HL-60 (cell line): ENCODE measurements at places on chromosomes 12 and 14.

- DNase-seq = no peak
Observed at GRCh38 chr12:128671528-128672042, 152.2 kb downstream of the SLC15A4 start.

GRCh38 chr12:13173012-13173932, 23.3 kb upstream of the EMP1 start:
- no peak for DNase-seq

DNA sequence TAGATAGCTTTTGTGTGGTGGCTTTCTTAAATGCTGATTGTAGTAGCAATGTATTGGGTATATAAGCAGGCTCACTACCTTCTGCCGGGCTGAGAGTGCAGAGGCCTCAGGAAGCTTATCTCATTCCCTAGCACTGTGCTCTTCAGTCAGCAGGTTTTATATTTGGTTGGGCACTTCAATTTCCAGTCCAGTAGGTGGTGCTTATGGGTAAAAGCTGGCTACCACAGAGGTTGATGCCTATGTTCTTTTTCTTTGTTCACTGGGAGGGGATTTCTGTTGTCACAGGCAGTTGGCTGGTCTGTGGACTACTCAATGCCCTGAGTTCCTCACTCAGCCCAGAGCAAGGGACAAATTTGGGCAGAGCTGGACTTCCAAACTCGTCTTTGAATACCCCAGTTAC, 43.0 kb upstream of the GLIPR1 start:
- DNase-seq = peak; percentile 12

DNA sequence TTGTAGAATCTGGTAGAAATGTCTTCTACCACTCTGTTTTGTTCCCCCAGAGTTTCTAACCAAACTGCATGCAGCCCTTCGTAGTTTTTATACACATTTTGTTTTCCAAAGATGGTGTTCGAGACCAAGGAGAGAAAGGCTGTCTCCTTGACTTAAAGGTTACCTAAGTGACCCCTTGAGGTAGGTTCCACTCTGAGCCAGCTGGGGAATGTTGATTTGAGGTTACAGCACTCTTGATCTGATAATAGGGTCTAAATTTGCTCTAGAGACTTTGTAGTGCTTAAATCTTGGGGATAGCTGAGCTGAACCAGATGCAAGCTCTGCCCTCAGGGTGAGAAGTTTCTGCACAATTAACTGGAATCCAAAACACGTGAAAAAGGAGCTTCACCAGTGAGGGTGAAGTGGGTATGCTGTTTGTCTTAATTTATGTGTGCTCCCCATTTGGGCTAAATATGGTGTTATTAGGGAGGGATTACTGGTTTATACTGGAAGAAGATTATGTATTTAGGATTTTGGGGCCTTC, 3.1 kb downstream of the TMBIM6 start:
- DNase-seq = no peak

- no peak for DNase-seq
Observed at GRCh38 chr12:82873951-82874350, 187.2 kb downstream of the TMTC2 start.

GRCh38 chr12:125395583-125396215, 330.5 kb downstream of the AACS start:
- DNase-seq = no peak
